Left cardiac atrium (tissue), 4 donors: ENCODE measurements at places on chromosomes 2 and 18.
A peak's percentile ranks its signal among the peaks of the same experiment; 100 is the strongest.

DNA sequence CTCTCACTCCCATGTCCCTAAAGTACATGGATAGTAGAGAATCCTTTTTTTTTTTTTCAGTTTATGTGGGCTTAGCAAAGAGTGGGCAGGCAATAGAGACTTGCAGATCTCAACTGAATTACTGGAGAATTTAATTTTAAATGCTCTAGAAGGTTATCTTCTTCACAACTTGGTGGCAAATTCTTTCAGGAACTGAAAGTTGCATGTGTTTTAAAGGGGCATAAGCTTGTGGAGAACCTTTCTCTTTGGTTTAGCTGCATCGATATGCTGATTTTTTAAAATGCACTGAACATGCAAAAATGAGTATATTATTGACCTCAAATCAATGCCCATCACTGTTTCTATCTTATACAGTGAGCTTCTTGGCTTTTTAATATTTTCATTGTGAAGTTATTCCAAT is 24.9 kb upstream of the GALNT3 start:
- DNase-seq: no peak

DNA sequence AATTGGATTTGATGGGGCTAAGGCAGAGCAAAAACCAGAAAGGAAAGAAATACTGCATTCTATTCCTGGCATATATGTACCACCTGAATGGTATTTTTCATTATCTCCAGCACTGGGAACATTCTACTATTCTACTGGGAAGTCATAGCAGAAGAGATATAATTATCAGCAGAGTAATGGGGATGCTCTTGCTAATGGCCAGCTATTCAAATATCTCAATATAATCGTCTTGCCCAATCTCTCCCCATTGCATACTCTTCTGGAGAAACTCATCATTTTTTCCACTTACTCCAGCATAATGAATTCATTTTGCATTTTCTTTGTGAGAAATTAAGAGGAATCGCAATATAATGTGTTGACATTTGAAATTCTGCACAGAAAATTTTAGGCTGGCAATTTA is 1794.7 kb upstream of the PIK3C3 start:
- DNase-seq: no peak

- no peak for DNase-seq
Measured at GRCh38 chr2:120020554-120020953, 7.7 kb downstream of the EPB41L5 start.

- no peak for DNase-seq
Measured at GRCh38 chr2:188601391-188601790, 309.7 kb downstream of the GULP1 start.

- peak; percentile 93 for DNase-seq
Measured at GRCh38 chr2:96637385-96638143, 548 bp downstream of the KANSL3 start.
